ENCODE measurements at places on chromosomes 1 and 21. TPM values are rescaled to one million over a fixed set of nuclear protein-coding genes. Genes with fewer than 3 reads are reported as not detected.

DNA sequence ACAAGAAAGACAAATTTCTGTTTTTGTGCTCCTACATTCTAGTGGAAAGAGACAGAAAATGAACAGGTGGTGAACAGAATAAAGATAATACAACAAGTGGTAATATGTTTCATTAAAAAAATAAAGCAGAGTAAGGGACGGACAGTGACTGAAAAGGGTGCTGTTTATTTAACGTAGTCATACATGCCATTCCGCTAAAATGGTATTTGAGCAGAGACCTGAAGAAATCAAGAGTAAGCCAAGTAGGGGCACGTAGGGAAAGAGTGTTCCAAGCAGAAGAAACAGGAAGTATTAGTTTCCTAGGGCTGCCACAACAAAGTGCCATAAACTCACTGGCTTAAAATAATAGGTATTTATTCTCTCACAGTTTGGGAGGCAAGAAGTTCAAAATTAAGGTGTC, 65.6 kb upstream of the KCTD3 start:
- no peak for DNase-seq

GPATCH3 gene
- total RNA-seq = 16.1 TPM

DNA sequence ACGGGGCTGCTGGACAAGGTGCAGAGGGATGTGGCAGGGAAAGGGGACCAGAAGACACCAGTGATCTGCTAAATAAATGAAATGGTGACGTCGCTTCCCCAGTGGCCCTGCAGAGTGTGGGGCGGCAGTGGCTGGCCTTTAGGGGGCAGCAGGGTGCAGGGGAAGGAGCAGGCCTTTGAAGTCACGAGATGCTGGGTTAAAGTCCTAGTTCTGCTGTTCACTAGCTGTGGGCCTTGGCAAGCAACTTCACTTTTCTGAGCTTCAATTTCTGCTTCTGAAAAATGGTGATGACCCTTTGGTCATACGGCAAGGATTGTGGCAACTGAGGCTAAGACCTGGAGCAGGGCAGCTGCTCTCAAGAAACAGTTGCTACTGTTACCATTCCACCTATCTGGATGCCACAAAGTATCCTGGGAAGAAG, 9.2 kb upstream of the GALE start:
- peak; percentile 83 for DNase-seq

FCRL5 gene
- total RNA-seq = 1.2 TPM

PLA2G2F gene
- total RNA-seq = not detected

GRCh38 chr21:37253991-37254390, 13.1 kb downstream of the VPS26C start:
- no peak for DNase-seq

OLIG1 gene
- total RNA-seq = 0.59 TPM

CA6 gene
- not detected for total RNA-seq

DNA sequence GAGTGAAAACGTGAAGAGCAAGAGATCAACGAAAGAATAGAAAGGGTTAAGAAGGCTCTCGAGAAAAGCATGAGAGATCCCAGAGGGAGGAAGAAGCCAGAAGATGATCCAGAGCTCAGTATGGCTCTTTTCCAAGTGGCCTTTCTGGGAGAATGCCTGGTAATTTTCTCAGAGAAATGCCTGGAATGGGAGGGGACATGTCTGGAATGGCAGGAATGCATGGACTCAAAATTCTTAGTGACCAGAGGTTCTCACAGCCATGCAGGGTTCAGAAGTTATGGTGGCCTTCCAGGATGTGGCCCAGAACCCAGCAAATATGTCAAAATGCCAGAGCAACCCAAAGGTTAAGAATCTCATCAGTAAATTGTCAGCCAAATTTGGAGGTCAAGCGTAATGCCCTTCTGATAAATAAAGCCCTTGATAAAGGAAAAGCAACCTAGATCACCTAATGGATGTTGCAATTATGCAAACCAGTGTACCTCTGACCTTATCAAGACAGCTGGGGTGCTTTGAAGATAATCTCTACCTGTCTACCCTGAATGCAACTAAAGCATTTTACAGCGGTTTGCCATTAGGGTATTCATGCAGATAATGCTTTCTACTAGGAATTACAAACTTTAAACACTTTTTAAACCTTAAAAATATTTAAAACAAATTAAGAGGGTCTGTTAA, 53.1 kb downstream of the NBPF6 start:
- DNase-seq = no peak

DNA sequence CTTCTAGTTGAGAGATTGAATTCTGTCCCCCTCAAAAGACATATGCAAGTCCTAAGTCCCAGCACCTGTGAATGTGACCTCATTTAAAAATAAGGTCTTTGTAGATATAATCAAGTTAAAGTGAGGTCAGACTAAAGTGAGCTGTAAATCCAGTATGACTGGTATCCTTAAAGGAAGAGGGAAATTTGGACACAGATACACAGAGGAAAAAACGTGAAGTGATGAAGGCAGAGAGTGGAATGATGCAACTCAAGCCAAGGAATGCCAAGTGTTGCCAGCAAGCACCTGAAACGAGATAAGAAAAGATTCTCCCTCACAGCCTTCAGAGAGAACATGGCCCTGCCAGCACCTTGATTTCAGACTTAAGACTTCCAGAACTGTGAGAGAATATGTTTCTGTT, 444.7 kb upstream of the VAMP3 start:
- DNase-seq = no peak

DNA sequence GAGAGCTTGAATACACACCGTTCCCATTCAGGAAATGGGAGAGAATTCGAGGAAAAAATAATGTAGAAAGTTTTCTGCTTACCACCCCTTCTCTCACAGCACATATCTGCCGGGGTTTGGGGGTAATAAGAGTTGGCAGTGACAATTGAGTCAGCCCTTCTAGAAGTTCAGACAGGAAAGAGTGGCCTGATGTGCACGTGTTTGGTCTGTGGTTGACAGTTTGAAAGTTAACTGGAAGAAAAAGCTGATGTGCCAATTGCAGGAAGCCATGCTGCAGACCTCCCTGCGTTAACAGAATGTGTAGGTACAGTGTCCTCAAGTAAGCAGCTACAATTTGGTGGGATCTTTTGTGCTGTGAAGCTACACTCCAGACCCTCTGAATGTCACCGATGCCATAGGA, 50.9 kb downstream of the DHX9 start:
- DNase-seq = no peak

- no peak for DNase-seq
Measured at GRCh38 chr1:70075761-70076160, 129.6 kb downstream of the LRRC40 start.

DNA sequence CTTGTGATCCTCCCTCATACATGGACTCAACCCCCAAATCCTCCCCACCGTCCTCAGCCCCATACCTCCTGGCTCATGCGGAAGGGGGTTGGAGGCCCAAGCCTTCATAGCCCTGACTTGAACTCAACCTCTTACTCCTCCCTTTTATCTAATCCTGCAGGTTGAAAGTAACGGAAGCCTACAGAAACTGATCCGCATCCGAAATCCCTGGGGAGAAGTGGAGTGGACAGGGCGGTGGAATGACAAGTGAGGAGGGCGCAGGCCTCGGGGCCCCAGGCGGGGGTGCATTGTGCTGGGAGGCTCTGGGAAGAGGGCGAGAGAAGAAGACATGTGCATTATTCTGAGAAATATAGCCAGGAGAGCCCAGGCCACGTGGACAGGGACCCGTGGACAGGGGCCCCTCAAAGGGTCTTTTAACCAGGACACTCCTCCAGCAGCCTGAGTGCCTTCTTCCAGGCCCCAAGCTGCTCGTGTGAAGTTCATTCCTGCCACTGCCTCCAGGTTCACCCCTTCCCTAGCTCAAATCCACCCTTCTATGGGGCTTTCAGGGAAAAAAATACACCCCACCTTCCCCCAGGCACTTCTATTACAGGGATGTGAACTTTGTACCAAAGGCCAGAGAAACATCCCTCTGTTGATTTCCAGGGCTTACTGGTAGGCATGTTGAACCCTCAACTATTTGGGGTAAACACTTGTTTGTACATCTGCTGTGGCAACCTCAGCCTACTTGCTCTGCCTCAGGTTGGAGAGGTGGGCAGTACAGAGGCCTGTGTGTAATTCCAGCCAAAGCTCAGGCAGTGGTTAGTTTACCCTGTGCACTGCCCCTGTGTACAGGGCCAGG, 38.6 kb downstream of the CAPN2 start:
- DNase-seq = no peak

DNA sequence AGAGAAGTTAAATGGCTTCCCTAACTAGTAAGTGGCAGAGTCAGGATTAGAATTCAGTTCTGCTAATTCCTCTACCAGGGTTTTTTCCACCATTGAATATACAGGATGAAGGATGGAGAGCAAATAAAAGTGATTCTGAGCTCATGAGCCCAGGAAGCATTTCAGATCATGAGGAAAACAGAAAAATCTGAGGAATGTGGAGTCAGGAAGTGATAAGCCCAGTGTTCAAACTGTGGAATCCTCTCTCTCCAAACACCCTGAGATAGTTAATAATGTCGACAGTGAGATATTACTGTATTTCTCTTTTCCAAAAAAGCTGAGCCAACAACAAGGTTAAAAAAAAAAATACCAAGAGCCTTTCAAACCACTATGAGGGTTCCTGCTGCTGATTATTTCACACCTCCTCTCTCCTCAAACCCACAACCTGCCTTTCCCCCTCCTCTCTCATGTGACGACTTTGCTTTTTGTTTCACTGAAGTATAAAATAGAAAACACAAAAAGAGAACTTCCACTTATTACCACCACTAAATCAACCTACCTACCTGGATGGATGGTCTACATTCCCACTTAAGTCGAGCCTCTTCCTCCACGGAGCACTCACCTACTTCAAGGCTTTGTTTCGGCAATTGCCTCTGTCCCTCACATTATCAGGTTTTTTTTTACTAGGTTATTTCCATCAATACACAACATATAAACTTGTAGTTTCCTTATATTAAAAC, 8.9 kb downstream of the SLAMF1 start:
- no peak for DNase-seq

- DNase-seq = no peak
Measured at GRCh38 chr1:163308811-163309210, 12.9 kb upstream of the NUF2 start.

DNA sequence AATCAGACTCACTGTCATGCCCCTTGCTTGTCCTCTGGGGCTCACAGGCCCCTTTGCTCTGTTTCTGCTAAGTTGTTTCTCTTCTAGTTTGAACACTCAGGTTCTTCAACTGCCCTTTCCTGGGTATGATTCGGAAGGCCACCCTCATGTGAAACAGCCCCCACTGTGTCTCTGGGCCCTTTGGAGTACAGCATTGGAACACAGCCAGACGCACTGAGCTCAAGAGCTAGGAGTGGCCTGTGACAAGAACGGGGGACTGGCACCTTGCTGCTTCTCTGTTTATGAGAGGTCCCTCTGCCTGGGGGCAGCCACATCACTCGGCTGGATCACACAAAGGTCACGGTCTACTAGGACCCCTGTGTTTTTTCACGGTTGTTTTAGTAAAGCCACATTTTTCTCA, 114.4 kb upstream of the ZC3H12A start:
- no peak for DNase-seq

DNA sequence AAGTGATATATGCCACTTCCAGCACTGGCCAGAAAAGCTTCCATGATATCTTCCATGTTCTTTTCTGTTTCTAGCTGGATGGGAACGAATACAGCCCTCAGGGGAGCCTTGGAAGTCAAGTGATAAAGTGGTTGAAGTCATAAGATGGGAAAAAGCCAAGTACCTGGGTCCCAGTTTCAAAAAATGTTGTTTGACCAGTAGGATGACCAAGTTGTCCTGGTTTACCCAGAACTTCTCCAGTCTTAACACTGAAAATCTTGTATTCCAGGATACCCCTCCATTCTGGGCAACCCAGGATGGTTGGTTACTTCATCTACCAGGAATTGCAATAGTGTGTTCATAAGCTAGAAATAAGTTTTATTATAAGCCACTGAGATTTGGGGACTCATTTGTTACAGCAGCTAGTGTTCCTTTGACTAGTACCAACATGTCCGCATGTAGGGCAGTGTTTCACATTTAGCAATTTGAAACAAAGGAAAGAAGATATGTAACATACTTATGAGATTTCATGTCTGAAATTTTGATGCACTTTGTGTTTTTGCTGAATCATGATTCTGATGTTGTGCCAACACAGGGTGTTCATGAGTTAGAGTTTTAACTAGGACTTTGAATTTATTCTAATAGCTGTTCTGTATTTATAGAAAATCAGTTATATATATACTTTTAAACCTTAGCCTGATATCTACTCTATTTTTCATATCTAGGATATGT, 139.9 kb downstream of the TPR start:
- DNase-seq = no peak

- DNase-seq = no peak
Measured at GRCh38 chr1:88247666-88248065, 436.4 kb upstream of the PKN2 start.

- DNase-seq = no peak
Measured at GRCh38 chr1:156026588-156026987, 5.8 kb upstream of the SSR2 start.

FAM151A gene
- total RNA-seq = not detected

DNA sequence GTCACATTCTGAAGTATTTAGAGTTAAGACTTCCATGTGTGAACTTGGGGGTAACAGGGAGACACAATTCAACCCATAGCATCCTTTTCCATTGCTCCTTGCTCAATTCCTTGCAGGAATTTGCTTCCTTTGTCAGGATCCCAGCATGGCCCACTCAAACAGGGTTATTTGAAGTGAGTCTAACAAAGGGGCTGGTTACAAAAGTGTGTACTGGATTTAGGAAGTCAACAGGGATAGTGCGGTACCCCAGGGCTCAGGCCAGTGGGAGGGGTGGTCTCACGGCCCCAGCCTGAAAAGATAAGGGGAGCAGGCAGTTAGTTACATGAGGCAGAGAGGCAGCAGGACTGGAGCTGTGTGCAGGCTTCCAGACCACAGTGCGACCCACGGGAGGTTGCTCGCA, 14.4 kb downstream of the LRRC38 start:
- DNase-seq = no peak

MAEL gene
- not detected for total RNA-seq

DNA sequence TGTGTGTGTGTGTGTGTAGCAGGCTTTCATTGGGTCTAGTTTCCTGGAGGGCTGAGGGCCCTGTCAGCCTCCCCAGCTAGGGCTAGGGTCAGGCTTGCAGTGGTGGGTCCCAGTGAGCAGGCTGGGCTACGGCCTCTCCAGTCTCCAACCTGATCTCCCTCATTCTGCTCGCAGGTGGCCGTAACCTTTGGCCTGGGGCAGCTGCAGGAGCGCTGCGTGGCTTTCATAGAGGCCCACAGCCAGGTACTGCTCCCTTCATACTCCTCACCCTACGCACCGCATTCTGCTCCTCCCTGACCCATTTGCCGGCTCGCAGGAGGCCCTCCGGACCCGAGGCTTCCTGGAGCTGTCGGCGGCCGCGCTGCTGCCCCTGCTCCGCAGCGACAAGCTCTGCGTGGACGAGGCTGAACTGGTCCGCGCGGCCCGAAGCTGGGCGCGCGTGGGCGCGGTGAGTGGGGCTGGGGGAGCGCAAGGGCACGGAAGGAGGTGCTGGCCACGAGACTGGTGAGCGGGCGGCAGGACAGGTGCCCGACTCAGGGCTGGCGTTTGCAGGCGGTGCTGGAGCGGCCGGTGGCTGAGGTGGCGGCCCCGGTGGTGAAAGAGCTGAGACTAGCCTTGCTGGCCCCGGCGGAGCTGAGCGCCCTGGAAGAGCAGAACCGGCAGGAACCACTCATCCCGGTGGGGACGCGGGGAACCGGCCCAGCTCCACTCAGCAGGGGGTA, 4.7 kb downstream of the BTBD19 start:
- peak; percentile 59 for DNase-seq
